HCT116 (cell line): ENCODE measurements at places on chromosomes 7 and 10. TPM values are rescaled to one million over a fixed set of nuclear protein-coding genes. Genes with fewer than 3 reads are reported as not detected.

DNA sequence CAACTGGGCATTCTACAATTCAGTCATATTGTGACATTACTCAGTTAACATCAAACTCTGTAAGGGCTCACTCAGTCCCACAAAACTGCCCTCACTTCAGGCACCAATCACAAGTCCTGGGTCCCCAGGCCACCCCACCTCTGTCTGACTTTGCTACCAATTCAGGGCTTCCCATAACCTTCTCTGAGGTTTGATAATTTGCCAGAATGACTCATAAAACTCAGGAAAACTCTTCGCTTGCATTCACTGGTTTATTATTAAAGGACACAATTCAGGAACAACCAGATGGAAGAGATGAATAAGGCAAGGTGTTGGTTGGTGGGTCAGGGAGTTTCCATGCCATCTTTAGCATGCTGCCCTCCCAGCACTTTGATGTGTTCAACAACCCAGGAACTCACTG, 41.3 kb downstream of the AVL9 start:
- DNase-seq, result peak; percentile 29

DNA sequence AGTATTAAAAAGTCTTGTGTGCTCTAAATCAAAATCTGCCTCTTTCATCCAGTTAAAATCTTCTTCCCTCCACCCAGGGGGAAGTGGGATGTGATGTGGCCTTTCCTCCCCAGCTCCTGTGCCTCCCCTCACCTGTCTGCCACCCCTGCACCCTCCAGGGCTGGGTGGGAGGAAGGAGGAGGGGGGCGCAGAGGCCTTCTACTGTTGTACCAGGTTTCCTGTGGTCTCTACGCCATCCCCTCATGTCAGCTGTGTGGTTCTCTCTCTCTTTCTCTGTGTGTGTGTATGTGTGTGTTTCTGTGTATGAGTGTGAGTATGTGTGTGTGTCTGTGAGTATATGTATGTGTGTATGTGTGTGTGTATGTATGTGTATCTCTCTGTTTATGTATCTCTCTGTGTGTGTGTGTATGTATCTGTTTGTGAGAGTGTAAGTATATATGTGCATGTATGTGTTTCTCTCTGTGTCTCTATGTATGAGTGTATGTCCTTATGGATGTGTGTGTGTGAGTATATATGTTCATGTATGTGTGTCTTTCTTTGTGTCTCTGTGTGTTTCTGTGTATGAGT, 45.5 kb upstream of the C10orf71 start:
- DNase-seq, result no peak

DNA sequence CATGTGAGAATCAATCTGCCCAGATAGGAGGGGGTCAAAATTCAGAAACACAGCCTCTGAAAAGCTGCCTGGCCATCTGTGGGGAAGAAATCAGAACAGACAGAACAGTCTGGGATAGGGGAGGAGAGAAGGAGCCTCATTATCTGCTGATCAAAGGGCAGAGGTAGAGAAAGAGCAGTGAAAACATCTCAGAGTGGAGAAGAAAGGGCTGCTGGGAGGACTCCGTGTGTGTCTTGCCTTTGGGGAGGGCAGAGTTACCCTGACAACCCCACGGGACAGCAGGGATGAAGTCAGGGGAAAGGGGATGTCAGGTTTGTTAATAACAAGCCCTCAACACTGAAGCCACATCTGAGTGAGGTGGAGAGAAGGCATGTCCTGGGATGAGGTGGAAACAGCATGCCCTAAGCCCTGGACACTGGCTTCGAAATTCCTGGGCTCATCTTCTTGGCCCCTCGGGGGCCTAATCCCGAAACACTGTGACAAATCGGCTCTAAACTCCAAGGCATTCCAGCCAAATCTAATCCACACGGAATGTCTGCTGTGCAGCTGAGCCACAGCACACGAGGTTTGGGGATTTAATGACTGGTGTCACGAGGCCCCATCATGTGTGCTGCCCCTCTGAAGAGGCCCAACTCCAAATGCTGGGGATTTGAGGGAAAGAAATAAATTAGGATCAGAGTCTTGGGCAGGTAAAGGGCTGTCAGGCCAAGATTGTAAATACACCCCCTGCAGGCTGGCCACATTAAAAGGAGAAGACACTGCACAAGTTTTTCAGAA, 82.8 kb upstream of the FGFR2 start:
- no peak for DNase-seq

- no peak for DNase-seq
Observed at GRCh38 chr10:29255104-29255503, 33.8 kb upstream of the LYZL1 start.

Gene KCNH2
- 9.7 TPM for total RNA-seq
